ENCODE measurements at places on chromosomes 11 and 22.

GRCh38 chr11:1573077-1573902, 1.2 kb upstream of the DUSP8 start:
- no peak for DNase-seq

DNA sequence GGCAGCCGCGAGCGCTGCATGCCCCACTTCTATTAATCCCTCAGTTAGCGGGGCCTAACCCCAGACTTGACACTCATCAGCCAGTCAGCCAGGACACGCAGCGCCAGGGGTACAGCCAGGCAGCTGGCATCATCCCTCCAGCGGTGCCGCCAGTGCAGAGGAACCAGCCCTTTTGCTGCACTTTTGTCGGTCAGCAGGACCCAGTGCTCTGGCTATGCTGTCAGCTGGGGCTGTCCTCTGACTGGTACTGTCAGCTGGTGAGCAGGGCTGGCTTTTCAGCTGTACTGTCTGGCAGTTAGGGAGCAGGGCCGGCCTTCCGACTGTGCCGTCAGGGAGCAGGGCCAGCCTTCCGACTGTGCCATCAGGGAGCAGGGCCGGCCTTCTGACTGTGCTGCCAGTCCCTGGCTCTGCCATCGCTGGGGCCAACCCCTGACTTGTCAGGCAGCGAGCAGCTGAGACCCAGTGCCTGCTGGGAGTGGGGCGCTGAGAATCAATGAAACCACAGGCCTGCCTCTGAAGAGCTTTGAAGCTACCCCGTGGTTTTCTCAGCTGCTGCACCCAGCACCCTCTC, 115.4 kb downstream of the KIAA1671 start:
- DNase-seq = no peak

DNA sequence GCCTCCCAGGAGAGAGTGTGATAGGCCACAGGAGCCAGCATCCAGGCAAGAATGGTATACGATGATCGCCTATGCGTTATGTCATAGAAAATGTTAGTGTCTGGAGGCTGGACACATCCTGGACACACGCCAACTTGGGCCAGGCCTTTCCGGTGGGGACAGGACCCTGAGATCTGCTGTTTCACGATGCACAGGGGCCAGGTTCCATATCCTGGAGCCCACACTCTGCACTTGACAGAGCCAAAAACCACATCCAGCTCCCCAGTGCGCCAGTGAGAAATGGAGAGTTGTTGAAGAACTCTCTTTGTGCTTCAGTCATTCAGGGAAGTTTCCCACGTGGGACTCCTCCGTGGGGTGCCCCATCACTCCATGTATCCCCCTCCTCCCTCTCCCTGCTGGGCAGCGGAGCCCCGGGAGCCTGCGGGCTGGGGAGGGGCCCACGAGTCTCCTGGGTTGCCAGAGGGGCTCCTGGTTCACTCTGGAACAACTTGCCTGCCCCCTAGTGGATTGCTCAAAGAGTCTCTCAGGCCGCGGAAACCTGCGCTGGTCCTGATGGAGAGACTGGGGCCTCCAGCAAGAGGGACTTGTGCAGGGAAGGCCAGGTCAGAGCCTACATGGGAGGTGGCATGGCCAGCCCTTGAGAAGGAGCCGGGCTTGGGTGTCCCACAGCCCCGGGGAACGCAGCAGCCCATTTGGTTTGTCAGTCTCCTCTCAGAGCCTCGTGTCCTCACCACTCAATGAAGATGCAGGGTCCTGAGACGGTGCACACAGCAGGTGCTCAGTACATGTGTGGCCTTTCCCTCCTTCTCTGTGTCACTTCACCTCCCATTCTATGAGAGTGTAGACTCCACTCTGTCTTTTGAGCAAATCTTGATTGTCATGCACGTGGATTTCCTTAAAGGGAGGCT, 10.2 kb upstream of the LRRC32 start:
- DNase-seq = peak; percentile 22

DNA sequence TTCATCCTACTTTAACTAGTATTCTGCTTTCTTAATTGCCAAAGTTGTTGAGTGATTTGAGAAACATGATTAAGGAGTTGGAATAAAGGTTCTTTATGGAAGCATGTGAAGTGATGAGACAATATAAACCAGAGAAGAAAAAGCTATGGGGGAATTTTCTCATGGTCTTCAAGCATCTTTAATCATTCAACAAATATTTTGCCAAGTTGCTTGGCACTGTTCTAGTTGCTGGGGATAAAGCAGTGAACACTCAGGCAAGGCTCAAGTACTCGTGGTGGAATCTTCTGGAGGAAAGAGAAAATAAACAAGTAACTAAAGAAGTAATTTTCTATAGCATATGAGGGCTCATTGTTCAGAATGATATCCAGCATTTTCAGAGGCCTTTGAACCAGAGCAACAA, 9.2 kb upstream of the PIWIL4 start:
- no peak for DNase-seq

DNA sequence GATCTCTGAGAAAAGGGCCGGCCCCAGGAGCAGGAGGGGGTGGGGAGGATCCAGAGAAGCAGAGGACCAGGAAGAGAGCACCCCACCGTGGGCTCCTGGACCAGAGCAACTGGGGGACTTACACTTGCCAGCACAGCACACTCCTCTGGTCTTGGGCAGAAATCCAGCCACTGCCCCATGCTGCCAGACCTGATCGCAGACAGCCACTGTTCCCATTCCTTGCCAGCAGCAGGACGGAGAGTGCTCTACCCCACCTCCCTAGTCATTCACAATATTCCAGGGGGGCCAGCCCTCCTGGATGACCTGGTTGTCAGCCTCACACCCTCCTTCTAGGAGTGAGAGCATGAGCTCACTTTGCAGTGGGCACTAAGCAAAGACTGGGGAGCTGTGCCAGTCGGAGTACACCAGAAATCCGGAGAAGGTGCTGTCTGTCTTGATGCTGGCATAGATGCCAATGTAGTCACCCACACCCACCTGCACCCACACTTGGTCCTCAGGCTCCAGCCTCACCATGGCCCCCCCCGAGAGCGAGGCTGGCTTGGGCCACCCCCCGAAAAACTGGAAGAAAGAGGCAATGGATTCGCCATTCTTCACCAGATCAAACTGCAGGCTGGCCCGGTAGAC, 1.6 kb downstream of the C1QTNF5 start:
- DNase-seq = no peak

DNA sequence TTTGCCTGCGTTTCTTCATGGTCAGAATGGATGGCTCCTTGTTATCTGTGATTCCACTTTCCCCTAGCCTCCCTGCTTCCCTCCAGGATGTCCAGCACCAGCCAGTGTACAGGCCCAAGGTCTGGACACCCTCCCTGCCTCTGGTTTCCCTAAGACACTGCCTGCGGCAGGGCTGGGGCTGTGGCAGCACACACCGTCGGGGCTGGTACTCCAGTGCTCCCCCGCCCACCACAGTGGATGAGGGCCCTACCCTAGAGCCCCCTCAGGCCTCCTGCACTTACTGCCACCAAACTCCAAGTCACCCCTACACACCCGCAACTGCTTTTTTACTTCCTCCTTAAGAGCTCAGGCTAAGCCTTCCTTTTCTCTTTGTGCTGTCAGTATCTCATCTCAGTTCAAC, 28.9 kb downstream of the ZNF214 start:
- no peak for DNase-seq

DNA sequence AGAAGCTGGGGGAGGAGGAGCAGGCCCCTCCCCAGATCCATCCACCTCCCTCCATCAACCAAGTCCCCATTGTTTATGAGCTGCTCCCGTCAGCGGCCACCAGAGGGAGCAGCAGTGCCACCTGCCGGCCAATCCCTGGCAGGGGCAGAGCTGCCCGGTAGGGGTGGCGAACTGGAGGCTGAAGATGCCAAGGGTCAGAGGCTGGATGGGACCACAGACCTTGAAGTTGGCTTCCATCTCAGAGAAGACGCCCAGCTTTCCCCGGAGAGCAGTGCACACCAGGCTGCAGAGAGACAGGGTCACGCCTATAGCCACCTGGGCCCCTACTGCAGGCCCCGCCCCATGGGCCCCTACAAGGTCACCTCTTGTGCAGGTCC, 3.6 kb downstream of the FIBP start:
- DNase-seq = peak; percentile 42

GRCh38 chr11:102989379-102990047, 34.0 kb upstream of the MMP13 start:
- DNase-seq = no peak

DNA sequence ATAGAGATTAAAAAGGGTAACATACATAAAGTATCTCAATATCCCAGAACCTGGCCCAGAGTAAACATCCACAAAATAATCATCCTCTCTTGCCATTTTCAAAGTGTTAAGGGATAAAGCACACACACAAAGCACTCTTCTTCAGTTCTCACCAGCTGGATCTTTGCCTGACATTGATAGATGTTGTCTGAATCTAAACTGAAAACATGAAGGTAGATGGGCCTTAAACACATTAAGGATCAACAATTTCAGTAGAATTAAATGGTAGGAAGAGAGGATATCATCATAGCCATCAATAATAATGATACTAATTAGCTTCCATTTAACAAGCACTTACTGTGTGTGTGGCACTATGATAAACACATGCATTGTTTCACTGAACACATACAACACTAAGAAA, 261.1 kb downstream of the OPCML start:
- DNase-seq = no peak

DNA sequence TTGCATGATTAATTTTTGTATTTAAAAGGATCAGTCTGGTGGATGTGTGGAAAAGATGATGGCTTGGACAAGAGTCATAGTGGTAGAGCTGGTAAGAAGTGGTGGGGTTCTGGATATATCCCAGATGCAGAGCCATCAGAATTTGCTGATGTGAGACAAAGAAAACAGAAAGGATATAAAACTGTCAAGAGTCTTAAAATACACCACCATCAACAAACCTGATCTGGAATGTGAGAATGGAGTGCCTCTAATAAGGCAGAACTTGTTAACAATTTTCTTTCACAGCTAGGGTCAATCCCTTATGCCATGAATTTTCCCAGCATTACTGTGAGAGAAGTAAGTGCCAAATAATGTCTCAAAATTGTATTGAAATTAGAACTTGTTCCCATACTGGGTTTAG, 215.4 kb downstream of the METTL15 start:
- DNase-seq = no peak

- DNase-seq = no peak
Measured at GRCh38 chr11:68667511-68668500, 16.5 kb upstream of the GAL start.

- DNase-seq = no peak
Measured at GRCh38 chr11:108897071-108897481, 232.2 kb downstream of the DDX10 start.

DNA sequence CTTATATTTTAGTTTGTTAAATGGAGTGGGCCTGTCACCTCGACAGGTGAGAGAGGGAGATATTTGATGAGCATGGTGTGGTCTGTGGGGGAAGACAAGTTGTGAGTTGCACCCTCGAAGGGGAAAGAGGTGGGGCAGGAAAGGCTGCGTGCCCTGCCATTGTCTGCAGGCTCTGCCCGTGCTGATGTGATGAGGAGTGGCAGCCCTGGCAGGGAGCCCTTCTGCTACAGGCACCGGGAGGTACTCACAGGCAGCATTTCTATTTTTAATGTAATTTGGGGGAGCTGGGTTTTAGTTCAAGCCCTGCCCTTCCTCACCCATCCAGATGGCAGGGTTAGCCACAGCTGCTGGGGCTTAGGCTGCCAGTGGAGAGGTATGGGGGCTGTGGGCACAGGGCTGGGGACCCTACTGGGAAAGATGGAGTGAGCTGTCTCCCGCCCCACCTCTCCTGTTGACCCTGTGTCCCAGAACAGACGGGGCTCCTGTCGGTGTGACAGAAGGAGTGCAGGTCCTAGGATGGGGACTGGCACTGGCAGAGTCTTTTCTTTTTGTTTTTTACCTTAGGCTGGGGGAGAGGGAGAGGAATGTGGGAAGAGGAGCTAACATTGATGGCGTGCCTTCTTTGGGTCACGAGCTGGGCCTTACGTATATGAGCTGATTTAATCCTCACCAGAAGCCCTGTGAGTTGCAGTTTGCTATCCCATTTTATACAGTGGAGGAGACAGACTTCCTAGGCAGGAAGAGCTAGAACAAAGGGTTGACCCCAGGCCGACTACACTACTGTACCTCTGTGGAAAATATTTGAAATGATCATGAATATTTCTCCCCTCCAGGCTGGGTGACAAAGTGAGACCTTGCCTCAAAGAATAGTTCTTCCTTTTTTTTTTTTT, 51.6 kb downstream of the CEP164 start:
- peak; percentile 8 for DNase-seq

GRCh38 chr11:46617972-46618314, 590 bp downstream of the ATG13 start:
- DNase-seq = no peak

DNA sequence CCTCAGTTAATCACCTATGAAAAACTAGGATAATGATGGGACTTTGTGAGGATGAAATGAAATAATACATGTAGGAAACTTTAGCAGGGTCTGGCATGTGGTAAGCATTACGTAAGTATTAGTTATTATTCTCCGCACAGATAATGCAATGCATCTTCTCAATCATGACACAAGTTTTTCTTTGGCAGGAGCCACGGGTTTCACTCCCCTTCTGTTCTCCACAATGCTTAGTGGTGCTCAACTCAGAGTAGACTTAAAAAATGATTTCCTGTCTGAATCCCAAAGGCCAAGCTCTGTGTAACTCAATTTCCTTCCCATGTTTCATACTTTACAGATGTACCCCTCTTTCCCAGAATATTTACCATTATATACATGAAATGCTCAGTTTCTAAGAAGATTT, 82.9 kb downstream of the CCDC34 start:
- no peak for DNase-seq

DNA sequence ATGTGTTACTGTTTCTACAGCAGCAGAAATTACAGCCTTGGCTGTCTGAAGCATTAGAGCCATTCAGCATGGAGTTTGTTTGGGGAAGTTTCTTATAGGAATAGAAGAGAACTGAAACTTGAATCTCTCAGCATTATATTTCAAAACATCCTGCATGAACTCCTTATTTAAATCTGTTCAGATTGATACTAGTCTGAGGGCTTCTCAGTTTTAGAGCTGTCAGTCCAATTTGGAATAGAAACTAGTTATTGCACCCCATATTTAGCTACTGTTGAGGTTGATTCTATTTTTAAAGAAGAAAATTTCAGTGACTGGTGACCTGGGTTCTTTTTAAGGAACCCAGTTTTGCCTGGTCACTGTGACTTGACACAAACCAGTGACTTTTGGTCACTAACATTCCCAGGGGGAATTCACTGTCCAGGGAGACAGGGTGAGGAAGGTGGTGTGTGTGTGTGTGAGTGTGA, 126.0 kb upstream of the TTC12 start:
- DNase-seq = no peak

GRCh38 chr11:995752-996420, 40.6 kb downstream of the MUC6 start:
- no peak for DNase-seq

DNA sequence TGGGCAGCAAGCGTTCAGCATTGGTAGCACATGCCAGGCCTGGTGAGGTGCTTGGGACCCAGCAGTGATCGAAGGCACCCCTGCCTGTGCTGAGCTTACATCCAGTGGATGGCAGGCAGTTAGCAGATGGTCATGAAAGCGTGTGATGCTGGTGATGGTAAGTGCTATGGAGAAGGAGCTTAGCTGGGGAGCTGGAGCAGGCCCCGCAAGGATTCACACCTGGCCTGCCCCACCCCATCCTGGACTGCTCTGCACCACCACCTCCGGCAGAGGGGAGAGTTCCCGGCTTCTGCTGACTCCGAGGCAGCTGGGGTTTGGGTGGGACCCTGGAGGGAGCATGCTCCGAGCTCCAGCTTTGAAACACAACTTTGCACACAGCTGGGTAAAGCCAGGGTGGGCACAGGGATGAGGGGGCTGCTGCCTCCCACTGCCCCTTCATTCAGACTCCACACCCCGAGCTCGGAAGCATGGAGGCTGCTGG, 16.2 kb downstream of the MPPED1 start:
- DNase-seq = no peak
